D341Med (cell line): ENCODE measurements at places on chromosomes 1 and 21.

GRCh38 chr1:154891452-154891851 is 21.4 kb upstream of the KCNN3 start:
- DNase-seq, result no peak

DNA sequence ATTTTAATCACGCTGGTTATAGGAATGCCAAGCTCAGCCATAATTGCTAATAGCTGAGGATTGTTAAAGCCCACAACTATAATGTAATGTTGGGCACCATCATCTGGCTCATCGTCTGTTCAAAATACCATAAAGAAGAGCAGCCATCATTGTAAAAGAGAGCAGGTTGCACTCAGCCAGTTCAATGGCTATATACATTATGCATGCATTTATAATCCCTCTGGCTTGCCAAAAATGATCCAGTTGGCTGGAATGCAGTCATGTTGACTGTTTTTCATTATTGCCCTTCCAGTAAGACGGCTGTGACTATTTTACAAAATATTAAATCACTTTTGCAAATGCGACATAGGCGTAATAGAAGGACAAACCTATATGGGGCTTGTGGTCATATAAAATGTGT is 85.3 kb downstream of the SPAG17 start:
- no peak for DNase-seq

- no peak for DNase-seq
Measured at GRCh38 chr1:93842750-93843500, 36.1 kb downstream of the DNTTIP2 start.

- DNase-seq, result peak; percentile 34
Measured at GRCh38 chr1:203038217-203038741, 12.0 kb downstream of the PPFIA4 start.

GRCh38 chr1:170318141-170318540 is 172.4 kb downstream of the NTMT2 start:
- no peak for DNase-seq

DNA sequence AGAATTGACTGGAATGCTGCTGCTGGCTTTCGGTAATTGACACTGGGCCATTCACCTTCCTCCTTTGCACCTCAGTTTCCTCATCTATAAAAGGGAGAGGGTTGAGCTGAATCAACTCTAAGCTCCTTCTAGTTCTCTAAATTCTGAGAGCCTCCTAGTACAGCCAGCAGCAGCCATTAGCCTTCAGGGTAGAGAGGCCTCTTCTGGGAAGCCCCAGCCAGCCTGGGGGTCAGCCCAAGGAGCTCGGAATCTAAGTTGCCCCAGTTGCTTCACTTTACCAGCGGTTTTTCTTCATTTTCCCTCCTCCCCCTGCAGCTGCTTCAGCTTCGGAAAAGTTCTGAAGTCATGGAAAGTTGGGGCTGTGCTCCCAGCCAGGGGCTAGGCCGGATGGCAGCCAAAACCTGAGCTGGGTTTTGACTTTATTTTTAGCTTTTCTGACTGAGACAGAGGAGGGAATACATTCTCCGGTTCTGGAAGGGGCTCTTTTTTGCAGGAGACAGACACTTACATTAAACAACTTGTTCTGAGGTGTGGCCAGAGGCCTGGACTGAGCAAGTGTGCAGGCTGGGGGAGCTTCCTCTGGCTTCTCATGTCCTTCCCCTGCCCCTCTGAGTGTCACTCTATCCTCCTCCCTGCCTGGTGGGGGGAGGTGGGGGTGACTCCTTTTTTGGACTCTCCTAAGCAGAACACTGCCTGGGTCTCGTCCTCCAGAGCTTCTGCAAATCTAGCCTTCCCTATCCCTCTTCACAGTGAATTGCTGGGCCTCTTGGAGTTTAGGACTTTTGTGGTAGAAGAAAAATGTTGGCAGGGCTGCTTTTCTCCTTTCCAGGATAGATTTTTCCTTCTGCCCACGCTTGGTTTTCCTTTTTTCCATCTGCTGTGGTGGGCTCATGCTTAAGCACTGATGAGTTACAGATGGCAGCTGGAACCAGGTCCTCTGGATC is 14.4 kb downstream of the LMNA start:
- no peak for DNase-seq

GRCh38 chr1:66353257-66353656 is 180.7 kb upstream of the SGIP1 start:
- no peak for DNase-seq

- DNase-seq, result no peak
Measured at GRCh38 chr1:2528966-2529783, 888 bp downstream of the HES5 start.

DNA sequence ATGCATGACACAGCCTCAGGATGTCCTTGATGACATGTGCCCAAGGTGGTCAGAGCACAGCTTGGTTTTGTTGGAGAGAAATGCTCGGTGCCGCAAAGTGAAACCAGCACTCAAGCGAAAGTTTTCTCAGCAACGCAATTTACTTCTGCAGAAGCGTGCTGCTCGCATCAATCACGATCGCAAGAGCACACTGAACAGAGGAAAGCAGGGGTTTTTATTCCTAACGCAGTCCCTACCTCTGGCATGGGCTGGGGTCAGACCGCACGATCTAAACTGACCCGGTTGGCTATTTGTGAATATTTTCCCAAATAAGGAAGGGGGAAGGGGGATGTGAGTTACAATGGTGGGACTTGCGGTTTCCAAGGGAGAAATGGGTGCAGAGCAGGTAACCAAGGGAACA is 809 bp upstream of the ZNF669 start:
- DNase-seq, result no peak

DNA sequence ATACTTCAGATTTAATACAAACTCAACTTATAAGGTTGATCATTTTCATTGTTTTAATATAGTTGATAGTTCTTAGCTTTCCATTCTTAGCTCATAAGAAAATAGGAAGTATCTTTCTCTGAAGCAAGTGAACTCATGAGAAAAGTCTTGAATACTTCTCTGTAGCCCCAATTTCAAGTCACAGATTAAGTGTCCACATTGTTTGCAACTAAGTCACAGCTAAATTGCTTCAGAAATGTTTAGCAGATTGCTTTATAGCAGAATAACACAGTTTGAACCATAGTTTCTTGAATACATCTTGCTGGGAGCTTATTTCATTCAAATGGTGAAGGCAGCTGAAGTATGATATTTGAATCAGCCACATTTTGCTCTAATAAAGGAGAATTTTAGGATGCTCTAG is 10.6 kb upstream of the PKN2 start:
- DNase-seq, result no peak

DNA sequence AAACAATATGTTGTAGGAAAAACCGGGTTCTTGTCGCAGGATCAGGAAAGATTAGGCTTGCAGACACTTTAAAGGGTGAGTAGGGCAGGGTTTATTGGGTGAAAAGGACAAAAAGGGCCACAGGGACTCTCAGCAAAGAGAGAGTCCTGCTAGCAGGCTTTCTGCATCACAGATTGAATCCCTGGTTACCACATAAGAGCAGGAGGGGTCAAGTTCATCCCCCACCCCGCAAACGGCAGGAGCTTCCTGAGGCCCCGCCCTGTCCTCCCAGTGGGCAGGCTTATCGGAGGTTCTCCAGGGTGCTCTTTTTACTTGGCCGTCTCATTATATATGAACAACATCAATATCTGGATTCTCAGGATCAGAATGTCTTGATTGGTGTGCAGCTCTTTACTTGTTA is 47.7 kb downstream of the SYCP1 start:
- no peak for DNase-seq

DNA sequence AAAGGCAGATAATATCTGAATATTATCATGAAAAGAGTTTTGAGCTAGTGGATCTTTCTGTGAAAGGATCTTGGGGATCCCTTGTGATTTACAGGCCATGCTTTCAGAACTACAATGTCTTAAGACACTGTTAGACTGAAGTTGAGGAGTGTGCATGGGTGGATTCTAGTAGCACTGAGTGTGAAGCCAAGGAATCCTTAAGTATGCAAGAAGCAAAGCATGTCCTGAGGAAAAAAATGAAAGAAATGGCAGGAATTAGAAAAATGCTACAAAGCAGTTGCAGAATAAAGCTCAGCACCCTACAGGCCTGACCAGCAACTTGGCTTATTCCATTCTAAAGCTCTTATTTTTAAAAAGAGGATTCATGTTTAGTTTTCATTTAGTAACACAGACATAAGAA is 11.9 kb downstream of the STX6 start:
- DNase-seq, result no peak

- DNase-seq, result peak; percentile 77
Measured at GRCh38 chr1:243848858-243849420, 1.1 kb downstream of the AKT3 start.

GRCh38 chr21:14583629-14584255 is 37.6 kb upstream of the SAMSN1 start:
- DNase-seq, result no peak

DNA sequence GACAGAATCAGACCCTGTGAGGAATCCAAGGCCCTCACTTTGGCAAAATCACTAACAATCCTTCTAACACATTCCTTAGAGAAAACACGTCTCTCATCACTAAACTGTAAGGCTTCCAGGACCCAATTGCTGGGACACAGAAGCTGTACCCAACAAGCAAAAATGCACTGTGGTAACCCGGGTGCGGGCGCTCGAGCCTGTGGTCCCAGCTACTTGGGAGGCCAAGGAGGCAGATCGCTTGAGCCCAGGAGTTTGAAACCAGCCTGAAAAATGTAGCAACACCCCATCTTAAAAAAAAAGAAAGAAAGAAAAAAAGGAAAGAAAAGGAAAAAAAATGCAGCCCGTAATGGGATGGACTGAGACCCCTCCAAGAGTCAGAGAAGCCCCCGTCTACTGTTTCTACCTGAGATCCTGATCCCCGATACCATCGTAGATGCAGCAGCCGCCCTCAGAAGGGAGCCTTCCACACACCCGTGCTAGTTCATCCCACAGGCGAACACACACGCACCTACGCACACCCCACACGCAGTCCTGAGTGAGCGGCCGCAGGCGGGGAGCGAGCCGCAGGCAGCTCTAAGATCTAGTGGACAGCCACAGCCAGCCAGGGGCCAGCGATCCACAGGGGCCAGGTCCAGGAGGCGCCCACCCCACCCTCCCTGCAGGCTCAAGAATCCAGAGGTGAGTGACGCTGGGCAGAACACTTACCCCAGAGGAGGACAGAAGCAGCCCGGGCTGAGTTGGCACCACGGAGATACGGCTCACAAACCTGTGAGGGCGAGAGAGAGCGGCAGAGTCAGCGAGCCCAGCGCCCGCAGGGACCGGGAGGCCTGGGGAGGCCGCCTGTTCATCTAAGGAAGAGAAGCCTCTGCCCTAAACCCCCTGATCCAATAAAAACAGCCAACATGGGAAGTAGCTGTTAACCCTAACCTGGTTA is 20.1 kb downstream of the WDR4 start:
- no peak for DNase-seq

DNA sequence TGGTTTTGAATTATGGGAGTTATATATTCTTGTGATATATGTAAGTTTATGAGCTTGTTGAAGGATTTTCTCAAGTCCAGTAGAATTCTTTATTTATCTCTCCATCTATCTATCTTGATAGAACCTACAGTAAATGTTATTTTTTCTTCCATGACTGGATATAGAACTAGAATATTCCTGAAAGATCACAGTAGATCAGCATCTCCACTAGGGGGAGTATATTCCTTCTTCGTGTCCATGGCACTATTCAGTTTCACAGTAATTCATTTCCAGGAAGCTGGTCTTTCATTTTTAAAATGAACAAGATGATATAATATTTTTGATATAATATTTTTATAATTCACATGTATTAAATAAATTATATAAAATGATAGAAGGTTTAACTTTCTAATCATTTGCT is 18.8 kb downstream of the TMPRSS15 start:
- peak; percentile 37 for DNase-seq

- DNase-seq, result no peak
Measured at GRCh38 chr1:9269078-9269501, 23.6 kb upstream of the SPSB1 start.

GRCh38 chr1:223784541-223784940 is 61.2 kb downstream of the TP53BP2 start:
- DNase-seq, result no peak

DNA sequence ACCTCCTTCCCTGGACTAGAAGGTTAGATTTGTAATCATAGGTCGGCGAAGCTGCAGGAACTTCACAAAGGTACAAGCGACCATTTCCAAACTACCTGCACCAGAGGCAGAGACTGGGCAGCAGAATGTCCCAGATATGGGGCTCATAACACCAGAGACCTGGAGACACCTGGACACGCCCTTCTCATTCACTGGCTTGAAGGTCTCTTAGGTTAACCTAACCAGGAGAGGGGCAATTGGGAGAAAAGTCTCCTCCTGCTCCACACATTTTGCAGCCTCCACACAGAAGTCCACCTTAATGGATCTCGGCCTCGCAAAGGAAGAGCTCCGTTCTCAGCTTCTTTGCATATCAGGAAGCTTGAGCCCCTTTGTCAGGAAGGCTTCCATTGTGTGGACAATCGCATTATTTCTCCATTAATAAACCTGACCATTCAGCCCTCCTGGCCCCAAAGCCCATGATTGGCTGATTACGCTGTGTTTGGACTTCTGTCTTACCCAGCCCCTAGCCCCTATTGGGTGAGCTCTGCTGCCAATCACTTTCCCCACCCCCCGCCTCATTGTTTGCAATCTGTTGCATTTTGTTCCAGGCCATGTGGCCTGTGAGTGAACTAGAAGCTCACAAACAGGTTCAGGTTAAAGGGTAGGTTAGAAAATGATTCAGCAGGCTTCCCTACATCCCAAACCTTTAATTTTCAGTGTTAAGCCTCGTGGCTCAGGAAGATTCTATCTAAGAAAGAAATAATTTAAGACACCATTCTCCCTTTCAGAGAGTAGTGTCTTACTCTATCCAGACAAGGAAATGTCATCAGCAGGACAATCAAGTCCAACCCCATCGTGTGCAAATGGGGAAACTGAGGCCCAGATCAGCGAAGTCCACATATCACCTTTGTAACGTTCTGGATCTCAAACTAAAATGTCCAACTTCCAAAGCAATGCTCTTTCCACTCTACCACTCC is 2.8 kb downstream of the MYCL start:
- peak; percentile 71 for DNase-seq

- no peak for DNase-seq
Measured at GRCh38 chr1:110872745-110873720, at the start of gene CD53. Gene CD53, plus strand, starts transcription at chr1:110873148. Its CDS starts 18,261 bp downstream, at chr1:110891409.
